ENCODE measurements at places on chromosomes 2 and 18.

GRCh38 chr2:128298286-128298685 is 20.4 kb downstream of the HS6ST1 start:
- DNase-seq, result no peak

- DNase-seq, result no peak
Observed at GRCh38 chr2:150716186-150716585, 228.7 kb upstream of the RND3 start.

DNA sequence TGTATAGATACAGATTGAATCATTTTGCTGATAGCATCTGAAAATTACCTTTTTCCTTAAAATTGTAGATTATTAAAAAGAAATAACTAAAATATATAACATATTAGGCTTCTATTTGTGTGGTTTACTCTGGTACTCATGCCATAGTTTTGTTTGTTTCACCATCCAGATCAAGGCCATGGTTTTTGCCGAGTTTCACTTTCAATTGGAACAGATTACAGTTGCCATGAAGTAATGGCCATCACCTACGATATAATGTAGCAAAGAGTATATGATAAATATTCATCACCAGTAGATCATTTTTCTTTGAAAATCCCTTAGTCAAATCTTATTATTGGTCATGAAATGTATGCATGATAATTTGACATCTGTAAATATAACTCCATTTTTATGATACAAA is 11.9 kb upstream of the DNAH7 start:
- no peak for DNase-seq

DNA sequence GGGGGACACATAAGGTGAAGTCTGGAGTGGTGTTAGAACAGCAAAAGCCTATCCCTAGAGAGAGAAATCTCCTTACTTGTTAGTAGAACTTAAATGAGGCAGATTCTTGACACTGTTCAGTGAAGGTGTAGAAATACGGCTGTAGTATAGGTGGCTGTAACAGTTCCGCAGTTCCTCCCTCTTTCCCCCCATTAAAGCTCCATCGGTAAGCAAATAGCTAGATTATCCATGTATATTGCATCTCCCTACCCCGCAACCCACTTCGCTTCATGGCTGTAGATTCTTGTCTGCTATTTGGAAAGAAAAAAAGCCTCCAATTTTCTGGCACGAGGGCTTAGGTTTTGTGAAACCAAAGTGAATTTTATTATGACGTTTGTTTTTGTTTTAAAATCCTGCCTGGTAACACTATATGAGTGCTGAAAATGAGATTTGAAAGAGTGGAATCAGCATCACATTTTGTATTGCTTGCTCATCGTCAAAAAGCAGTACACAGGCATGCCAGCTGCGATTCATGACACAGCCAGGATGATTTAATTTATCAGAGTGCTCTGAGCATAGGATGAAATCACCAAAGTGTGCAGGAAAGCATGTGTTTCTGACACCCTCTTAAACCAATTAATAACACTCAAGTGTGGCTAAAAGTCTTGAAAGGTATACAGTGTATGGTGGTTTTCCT is 1.4 kb downstream of the FAM171B start:
- DNase-seq, result peak; percentile 9

- peak; percentile 13 for DNase-seq
Observed at GRCh38 chr18:22559414-22560274, 141.9 kb upstream of the CTAGE1 start.

- DNase-seq, result no peak
Observed at GRCh38 chr2:6958616-6959235, 41.5 kb downstream of the RNF144A start.

DNA sequence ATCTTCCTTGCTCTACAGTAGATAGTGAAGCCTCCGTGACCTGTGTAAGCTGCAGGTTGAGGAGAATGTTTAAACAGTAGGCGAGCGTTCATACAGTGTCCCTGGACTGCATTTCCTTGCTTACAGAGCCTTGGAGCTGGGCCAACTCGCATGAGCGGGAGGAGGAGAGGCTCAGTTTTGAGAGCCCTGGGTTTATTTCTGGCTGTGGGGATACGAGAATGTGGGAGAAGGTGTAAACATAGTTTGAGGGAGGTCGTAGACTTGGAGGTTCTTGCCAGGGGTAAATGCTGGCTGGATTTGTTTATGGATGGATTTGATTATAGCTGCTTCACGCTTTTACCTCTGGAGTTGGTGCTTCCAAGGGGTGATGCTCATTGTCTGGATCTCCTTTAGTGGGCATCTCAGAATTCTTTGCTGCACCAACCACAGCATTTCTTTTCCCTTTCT is 20.8 kb downstream of the CRIM1 start:
- DNase-seq, result peak; percentile 37

DNA sequence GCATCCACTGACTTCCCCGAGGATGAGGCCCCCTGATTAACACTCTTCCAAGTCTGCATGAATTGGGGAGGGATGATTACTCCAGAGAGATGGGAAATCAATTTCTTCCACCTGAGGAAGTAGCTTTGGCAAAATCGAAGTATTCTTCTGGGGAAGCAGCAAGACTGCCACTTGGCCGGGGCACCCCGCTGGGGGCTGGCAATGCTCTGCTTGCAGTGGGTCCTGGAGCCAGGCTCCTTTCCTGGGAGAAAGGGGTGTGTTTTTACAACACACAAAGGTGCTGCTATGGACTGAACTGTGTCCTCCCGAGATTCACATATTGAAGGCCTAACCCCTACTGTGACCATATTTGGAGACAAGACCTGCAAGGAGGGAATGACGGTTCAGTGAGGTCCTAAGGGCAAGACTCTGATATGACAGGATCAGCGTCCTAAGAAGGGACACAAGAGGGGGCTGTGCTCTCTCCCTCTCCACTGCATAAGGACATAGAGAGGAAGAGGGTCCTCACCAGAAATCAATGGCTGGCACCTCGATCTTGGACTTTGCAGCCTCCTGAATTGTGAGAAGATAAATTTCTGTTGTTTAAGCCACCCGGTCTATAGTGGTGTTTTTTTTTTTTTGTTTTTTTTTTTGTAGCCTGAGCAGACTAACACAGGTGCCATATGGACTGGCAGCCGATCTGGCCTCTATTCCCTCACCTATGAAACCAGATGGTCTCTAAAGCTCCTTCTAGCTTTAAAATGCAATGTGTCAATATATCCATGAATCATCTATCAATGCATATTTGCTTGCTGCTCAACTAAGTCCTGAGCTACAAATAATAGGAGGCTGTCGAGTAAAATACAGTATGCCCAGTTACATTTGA is 3.6 kb upstream of the SMARCAL1 start:
- no peak for DNase-seq

GRCh38 chr2:26623541-26624495 is 17.3 kb downstream of the CIB4 start:
- no peak for DNase-seq

- DNase-seq, result no peak
Observed at GRCh38 chr2:66733364-66733999, 298.6 kb downstream of the MEIS1 start.

GRCh38 chr2:162143969-162144368 is 8.1 kb downstream of the GCG start:
- DNase-seq, result no peak

DNA sequence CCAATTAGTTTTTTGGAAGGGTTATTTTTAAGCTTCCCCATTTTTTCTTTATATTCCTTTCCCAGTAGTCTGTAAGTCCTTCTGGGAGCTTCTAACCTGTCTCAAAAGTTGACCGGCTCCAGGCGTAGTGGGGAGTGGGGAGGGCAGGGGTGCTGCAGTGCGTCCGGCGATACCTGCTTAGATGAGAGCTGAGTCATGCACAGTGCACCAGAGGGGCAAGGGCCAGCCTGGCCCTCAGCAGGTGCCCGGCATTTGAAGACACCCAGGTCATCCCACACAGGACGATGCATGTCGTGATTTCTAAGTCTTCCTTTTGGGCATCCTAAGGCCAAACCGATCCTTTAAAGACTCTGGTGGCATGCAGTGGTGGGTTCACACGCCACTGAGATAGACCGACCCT is 73.4 kb downstream of the TPO start:
- no peak for DNase-seq

DNA sequence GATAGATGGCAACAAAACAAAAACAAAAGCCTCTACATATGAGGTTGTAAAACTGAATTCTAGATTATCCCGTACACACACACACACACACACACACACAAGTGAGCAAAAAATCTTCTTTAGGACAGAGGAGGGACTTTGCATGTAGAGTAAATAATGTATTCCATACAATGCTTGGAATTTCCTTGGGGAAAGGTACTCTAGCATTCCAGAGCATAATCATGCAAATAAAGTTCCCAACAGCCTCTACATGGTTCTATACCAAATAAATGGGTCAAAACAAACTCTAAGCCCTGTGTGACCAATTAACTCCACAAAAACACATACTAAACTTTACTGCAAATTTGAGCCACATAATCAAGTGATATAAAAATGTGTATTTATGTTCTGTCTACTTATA is 191.4 kb downstream of the RBM43 start:
- DNase-seq, result no peak

DNA sequence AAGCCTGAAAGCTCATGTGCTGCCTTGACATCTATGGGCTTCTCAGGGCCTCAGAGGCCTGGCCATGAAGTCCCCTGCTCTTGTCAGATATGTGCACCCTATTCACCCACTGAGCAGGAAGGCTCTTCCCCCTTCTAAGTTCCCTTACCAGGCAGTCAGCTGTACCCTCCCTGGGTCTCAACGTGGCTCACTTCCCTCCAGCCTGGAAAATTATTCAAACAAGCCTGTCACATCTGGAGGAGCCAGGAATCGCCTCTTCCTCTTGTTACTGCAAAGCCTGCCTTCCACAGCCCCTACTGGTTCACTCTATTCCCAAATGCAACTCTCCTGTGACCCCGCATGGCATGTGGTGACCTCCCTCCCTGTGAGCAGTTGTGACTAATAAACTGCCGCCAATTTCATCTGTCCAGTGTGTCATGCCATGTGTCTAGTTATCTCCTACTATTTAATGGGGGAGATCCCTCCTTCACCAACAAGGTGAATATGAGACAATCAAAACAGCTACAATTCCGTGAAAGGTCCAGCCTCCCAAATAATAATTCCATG is 8.4 kb upstream of the SERPINB8 start:
- DNase-seq, result no peak

DNA sequence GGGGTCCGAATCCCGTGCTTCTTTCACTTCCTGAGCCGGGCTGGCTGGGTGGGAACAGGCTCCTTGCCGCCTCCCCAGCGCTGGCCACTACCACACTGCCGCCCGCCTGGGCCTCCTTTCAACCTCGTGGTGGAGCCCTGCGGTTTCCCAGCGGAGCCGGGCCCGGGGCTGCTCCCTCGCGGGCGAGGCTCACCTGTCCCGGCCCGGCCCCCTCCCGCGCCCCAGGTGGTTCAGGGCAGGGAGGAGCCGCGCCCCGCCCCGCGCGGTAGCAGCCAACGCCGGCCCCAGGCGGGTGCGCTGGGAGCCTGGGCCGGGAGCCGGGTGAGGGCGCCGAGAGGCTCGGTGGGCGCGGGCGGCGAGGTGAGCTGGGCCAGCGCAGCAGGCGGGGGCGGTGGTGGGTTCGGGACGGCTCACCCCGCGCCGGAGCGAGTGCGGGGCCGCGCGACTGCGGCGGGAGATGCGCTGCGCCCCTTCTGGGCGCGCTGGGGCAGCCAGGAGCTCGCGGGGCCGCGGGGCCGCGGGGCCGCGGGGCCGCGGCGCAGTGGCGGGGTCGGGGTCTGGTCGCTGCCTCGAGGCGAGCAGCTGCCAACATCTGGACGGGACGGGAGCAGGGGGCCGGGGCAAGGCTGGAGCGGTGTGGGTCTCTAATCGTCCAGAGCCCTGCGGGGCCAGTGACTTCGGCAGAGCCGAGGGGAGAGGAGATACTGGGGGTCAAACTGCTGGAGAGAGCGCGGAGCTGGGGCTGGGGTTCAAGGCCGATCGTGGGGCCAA is at the start of gene LYPD6B:
Gene LYPD6B (plus strand): TSS at position 258 of the 771 bp plus-strand sequence. CDS start 92,250 bp downstream, outside the sequence.
- DNase-seq, result no peak

- DNase-seq, result no peak
Observed at GRCh38 chr18:75362435-75362834, 65.1 kb downstream of the SMIM21 start.

DNA sequence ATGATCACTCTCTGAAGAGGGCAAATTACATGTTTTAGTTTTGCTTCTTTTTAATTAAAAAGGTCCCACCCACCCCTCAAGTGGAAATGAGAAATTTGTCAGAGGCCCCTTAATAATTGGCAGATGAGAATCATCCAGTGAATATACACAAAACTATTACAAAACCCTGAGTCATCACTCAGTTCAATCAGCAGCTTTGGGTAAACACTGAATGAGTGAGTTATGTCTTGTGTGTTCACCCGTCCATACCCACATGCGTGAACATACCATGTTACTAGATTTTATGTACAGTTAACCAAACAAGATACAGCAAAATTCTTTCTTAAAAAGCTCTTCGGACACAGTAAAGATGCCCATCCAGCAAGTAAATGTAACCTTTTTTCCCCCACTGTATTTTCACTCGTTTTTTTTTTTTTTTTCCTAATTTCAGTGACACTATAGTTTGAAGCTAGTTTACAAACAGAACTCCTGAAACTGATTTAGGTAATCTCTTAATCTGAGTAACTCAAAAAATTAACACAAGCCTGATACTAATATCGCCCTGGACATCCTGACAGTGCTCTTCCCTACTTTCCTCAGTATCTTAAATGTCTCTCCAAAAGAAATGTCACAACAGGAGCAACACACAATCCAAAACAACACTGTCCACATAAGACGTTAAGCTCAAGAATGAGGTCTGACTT is 1.4 kb downstream of the PSME4 start:
- DNase-seq, result peak; percentile 79

- DNase-seq, result no peak
Observed at GRCh38 chr2:120293096-120294007, 40.7 kb downstream of the RALB start.

DNA sequence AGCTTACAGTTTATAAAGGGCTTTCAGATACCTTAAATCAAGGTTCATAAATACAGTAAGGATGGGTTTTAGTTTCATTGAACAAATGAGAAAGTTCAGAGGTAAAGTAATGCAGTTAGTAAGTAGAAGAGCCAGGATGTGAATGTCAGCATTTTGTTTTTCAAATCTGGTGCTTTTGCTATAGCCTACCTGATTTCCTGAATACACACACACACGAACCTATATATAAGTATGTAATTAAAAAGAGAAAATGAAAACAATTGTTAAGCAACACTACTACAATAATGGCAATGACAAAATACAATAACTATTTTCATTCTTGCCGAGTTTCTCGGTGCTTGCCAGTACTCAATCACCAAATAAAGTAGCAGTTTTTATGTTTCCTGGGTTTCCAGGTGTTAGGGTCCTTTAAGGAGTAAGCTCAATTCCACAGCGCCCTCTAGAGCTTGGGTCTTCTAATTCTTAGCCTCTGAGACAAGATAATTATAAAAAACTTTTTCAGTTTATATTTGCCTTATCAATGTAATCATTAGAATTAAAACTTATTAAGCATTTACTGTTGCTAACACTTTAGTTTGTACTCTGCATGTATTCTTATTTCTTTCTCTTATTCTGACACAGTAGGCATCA is 512.9 kb upstream of the ACVR2A start:
- DNase-seq, result peak; percentile 35

GRCh38 chr2:118815314-118815713 is 32.1 kb downstream of the EN1 start:
- DNase-seq, result no peak

DNA sequence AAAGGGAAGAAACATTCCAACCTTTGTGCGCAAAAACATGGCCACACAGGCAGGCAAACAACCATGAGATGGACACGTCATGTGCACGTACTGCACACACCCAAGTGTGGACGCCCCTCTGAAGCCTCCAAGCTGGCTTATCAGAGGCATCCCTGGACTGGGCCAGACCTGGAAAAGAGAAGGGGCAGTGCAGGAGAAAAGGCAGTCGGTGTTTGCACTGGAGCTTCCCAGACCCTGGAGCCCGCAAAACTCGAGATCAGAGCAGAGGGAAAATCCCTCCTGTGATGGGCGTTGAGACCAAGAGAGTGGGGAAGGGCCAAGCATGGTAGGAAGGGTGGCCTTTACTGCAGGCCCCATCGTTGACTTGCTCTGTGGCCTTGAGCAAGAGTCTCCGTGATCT is 269.5 kb downstream of the CYRIA start:
- DNase-seq, result no peak

All from hematopoietic multipotent progenitor cell treated with erythropoietin and hydrocortisone succinate and interleukin-3 and kit ligand, for 6 days (in vitro differentiated cells).